ENCODE measurements at places on chromosomes 12 and 14.

- DNase-seq = no peak
Observed at GRCh38 chr12:119130523-119130922, 48.2 kb upstream of the HSPB8 start.

DNA sequence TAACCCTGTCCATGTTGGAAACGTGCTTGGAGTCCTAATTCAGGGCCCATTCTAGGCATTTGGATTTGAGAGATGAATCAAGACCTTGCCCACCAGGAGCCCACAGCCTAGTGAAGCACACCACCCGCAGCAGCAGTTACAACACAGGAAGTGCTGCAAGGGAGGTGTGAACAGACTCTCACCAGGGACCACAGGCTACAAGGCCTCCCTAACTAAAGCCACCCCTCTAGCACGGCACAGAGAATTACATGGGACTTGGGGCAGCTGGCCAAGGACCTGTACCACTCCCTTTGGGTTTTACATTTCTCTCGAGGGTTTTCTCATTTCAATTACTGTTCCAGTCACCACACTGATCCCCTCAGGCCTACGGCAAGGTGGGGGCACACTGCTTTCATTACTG is 49.5 kb upstream of the FOXN3 start:
- no peak for DNase-seq

- DNase-seq = no peak
Observed at GRCh38 chr14:39682582-39682981, 250.3 kb upstream of the FBXO33 start.

- DNase-seq = no peak
Observed at GRCh38 chr12:67147447-67147846, 121.7 kb upstream of the CAND1 start.

DNA sequence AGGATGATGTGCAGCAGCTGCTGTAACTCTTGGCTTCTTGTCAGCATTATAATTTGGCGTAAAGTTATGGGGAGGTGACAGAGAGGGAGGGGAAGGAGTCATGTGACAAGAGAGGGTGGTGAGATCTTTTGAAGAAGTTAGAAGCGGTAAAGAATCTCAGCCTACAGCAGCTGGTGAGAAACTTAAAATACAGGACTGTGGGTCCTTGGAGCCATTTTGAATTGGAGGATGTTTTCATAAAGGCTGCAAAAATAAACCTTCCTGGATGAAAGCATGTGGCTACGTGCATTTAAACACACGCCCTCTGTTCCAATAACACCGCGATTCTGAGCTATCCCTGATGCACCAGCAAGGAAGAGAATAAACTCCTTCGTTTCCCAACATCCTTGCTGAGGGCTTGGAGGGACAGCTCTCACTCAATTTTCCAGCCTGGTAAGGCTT is 133.7 kb downstream of the TMEM30B start:
- DNase-seq = no peak

DNA sequence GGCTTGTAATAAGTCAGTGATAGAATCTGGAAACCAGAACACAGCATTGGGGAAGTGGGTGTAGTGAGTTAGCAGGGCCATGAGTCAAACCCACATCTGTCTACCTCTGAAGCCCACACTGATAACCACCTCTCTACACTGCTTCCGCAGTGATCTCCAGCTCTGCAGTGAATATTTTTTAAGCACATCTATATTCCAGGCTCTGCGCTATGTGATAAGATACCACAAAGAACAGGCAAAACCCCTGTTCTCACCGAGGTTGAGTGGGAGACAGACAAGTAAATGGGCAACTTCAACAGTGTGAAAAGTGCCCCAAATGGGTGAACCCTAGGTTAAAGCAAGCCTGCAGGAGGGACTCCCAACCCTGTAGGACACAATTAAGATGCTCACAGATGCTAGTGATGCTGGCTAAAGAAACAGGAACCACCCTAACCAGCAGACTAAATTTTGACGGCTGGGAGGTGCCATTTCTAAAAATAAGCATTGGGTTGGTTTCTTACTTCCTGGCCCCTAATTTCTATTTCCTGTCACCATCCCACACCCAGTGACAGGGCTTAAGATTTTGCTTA is 375.0 kb downstream of the DPF3 start:
- peak; percentile 5 for DNase-seq

DNA sequence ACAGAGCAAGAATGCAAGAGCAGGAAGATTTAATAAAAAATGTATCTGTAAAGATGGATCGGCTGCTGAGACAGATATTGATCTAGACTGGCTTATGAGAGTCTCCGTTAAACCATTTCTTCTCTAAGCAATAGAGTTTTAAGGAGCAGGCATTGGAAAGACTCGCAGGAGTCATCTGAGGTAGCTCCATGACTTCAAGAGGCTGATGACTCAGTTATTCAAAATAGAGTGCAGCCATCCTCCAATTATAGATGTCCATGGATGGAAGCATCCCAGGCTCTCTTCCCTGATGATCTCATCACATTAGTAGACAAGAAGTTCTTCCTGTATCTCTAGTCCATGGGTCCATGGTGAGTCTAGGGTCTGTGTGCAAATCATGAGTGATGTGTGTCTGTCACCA is 638.3 kb upstream of the TMEM132C start:
- DNase-seq = no peak

DNA sequence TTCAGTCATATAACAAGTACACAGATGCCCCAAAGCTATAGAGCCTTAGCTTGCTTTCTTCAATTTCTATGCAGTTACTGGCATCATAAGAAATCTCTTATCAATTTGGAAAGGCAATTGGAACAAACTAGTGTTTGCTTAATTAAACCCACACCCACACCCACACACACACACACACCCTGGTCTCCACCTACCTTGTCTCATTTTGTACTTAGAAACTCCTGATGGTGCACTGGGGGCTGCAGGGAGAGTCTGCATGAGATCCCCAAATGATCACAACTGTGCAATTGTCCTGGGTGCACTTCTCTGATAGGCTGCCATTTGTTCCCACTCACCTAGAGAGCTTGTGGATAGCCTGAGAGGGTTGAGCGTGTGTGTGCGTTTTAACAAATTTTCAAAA is 40.5 kb upstream of the PTCSC3 start:
- DNase-seq = no peak

DNA sequence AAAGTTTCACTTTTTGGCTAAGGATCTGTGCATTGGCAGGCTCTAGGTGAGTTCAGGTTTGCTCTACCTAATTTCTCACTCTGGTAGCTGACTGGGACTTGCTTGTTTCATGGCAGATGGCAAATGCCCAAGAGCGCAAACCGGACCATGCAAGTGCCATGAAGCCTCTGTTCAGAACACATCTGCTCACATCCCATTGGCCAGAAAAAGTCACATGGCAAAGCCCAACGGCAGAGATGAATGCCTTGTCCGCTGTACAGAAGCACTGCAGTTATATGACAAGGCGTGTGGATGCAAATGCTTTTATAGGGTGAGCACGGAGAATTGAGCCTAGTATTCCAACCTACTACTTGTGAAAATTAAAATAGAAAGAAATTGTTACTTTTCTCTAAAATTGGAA is 202.2 kb upstream of the HMGA2 start:
- no peak for DNase-seq

DNA sequence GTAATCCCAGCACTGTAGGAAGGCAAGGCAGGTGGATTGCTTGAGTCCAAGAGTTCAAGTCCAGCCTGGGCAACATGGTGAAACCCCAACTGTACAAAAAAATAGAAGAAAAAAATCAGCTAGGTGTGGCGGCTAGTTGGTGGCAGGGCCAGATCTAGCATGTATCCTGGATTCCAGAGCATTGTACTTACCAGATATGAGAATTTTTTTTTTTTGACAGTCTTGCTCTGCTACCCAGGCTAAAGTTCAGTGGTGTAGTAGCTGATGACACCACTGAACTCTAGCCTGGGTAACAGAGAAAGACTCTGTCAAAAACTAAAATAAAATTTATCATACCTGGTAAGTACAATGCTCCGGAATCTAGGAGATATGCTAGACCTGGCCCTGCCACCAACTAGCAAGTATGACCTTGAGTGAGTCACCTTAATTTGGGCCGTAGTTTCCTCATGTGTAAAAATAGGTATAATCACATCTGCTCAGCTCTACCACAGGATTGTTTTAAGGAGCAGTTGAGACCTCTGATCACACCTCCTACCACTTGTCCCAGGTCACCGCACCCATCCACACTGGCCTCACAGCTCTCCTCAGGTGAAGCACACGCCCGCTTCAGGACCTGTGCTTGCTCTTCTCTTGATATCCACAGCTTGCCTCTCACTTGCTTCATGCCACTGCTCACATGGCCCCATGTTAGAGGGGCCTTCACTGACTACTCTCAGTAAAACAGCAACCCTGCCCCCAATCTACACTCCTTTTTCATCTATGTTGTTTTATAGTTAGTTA is 140.2 kb downstream of the STXBP6 start:
- no peak for DNase-seq

DNA sequence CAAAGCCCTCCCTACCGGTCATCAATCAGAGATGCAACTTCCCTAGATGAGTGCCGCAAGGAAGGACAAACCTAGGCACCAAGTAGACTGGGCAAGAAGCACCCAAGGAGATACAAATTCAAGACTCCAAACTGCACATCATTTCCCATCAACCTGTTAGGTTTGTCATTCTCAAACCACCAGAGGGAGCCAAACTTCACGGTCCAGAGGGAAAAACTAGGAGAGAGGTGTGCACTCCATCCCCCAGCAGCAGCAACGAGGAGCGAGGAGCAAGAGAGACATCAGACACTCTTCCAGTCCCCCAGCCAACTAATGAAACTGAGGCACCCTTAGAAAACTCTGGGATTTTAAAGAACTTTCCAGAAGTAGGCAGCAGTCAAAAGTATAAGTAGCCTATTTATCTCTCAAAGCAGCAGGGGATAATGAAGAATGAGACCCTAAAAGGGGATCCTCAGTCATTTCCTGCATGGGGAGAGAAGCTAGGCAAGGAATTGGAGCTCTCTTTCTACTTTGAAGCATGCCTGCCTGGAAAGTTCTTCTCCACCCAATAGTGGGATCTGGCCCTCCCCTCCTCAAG is 37.0 kb upstream of the NT5DC3 start:
- peak; percentile 38 for DNase-seq

DNA sequence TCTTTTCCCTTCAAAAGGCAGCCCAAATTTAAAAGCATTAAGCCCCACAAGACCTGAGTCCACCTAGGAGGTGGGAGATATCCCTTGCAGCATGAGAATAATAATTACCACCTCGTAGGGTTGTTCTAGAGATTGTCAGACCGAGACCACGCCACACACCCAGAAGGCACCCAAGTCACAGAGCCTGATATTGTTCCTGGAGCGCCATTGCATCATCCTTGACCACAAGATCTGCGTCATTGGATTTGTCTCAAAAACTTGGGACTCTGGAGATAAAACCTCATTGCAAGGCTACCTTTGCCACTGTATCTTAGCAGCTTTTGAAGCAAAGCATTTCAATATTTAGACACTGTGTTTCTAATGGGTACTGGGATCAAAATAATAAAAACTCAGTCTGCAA is 29.4 kb upstream of the PPP2R5C start:
- no peak for DNase-seq

- DNase-seq = no peak
Observed at GRCh38 chr12:58443981-58444371, 476.3 kb downstream of the LRIG3 start.

- no peak for DNase-seq
Observed at GRCh38 chr12:104784592-104784991, 173.5 kb downstream of the SLC41A2 start.

DNA sequence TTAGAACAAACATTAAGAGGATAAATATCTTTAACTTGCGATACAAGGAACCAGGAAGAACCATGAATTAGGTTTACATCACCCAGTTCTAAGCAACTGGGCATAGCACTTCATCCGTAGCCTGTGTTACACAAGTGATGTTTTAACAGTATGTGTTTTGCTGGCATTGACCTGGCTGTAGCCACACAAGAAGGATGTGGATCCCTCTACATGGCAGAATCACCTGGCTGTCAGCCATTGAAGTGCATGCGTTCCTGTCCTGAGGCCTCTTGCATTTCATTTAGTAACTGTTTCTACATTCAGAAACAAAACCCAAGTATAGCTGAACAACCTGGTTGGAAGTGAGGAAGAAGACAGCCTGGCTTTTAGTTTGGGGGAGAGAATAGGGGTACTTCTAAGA is 72.2 kb downstream of the TGFB3 start:
- no peak for DNase-seq

DNA sequence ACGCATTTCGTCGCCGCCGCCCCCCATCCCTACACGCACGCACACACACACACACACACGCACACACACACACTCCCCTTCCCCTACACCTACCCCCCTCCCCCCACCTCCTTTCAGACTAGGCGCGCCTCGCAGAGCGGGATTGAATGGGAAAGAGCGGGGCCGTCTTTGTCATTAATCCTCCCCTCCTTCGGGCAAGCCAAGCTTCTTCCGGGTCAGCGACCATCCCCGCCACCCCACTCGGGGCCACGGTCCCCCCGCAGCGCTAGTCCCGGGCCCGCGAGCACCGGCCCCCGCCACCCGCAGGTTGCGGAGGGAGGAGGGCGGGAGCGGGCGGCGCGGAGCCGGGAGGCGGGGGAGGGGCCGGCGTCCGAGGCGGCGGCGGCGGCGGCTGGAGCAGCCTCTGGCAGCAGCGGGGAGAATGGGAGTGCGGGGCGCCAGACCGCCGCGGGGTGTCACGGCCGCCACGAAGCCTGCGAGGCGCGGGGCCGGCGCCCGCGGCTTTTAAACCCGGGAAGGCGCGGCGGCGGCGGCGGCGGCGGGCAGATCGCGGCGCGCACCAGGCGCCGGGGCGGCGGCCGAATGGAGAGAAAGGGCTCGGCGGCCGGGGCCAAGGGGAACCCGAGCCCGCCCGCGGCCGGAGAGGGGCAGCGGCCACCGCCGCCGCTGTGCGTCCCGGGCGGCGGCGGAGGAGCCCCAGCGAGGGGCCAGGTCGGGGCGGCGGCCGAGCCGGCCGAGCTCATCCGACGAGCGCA is at the start of gene TTC9:
Gene TTC9 (plus strand): TSS at position 369 of the 755 bp plus-strand sequence. CDS start 214 bp downstream, at position 583.
- DNase-seq = peak; percentile 28

GRCh38 chr12:109714141-109714912 is 702 bp downstream of the FAM222A start:
- DNase-seq = peak; percentile 56

GRCh38 chr14:22488522-22489243 is 100.3 kb downstream of the DAD1 start:
- DNase-seq = no peak

DNA sequence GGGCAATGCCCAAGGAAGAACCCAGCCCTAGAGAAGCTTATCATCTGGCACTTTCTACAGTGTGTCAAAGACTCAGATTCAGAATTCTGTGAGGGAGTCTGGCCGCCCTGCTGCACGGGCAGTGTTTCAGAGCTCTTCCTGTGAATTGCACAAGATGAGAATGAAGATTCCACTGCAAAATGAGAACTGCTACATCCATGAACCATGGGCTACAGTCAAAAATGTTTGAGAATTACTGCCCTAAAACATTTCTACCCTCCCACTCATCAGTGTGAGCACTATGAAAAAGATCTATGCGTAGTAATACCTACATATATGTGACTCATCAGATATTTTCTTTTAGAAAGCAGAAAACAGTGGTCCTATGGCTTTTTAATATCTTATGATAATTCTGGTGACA is 104.0 kb downstream of the STAB2 start:
- no peak for DNase-seq
